ENCODE measurements at places on chromosomes 13 and 19.

GRCh38 chr13:20713014-20713376 is 9.5 kb downstream of the IL17D start:
- DNase-seq: peak; percentile 26

- no peak for DNase-seq
Observed at GRCh38 chr13:114325729-114326128, 11.4 kb downstream of the CHAMP1 start.

- no peak for DNase-seq
Observed at GRCh38 chr13:109090796-109091195, 461.4 kb downstream of the MYO16 start.

DNA sequence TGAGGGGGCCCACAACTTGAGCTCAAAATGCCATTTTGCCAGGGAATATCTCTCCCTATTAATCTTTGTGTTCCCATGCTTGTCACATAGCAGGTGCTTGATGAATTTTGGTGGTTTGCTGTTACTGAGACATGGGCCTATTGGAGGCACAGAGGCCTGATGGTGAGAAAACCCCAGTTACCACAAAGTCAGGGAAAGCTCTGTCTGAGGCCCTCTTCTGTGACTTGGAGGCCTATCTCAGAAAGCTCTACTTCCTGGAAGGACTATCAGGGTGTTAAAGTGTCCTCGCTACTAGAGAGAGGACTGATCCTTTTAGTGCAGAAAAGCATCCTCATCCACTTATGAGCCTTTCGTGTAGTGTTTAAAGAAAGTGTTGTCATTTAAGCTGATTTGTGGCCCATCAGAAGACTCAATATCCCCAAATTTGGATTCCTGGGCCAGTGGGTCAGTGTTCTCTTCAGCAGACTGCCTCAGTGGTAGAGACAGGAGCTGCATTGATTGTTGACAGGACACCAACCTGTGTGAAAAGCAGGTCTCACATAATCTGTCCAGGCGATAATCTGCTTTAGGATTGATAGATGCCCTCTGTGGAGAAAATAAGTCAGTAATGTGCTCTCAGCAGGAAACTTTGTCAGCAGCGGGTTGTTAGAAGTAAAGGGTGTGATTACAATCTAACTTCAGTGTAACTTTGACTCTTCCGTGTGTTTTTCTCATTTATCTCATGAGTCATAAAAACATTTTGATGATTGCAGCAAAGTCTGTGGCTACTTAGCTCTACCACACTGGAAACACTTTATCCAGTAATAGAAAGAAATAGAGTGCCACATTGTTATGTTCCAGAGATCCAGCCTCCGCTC is 121.0 kb downstream of the AKAP11 start:
- DNase-seq: no peak

Data from tongue (tissue), 3 donors.